ENCODE measurements at places on chromosomes 12 and 14.
A peak's percentile ranks its signal among the peaks of the same experiment; 100 is the strongest.

GRCh38 chr14:31510222-31510621 is 22.4 kb upstream of the GPR33 start:
- no peaks in the 10 kb centered on the region for H3K27me3 ChIP-seq
- peak; percentile 38 for DNase-seq
- H3K4me1 ChIP-seq = no peaks in the 10 kb centered on the region
- H3K27ac ChIP-seq = no peak overlapping the region
- H3K36me3 ChIP-seq = no peaks in the 10 kb centered on the region
- H3K4me3 ChIP-seq = no peak overlapping the region

GRCh38 chr12:40565029-40565633 is 127.1 kb upstream of the CNTN1 start:
- H3K4me1 ChIP-seq = no peaks in the 10 kb centered on the region
- no peak for DNase-seq
- H3K27me3 ChIP-seq = no peaks in the 10 kb centered on the region

DNA sequence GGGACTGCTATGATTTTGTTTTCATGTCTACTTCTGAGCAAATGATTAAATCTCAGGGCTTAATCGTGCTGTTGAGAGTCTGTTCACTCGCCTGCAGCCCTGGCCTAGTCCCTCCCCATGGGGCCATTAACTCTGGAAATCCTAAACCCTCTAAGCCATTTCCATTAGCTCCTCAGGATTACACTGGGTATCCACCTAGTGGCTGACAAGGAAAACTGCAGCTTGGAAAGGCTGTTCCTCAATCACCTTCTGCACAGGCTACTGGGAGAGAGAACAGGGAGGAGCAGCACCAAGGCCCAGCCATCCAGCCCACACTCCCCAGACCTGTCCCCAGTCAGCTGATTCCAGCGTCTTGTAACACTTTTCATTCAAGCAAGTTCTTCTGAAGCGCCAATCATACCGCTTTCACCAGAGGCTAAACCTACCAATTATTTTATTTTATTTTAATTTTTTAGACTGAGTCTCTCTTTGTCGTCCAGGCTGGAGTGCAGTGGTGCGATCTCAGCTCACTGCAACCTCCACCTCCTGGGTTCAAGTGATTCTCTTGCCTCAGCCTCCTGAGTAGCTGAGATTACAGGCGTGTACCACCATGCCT is 48.7 kb downstream of the NEUROD4 start:
- no peak overlapping the region for H3K27ac ChIP-seq
- no peaks in the 10 kb centered on the region for H3K27me3 ChIP-seq
- H3K4me3 ChIP-seq = no peak overlapping the region
- H3K36me3 ChIP-seq = no peaks in the 10 kb centered on the region
- peaks cover 5% of the 10 kb centered on the region for H3K4me1 ChIP-seq
- peak; percentile 90 for DNase-seq

GRCh38 chr12:70885956-70886355 is 34.6 kb downstream of the PTPRR start:
- no peaks in the 10 kb centered on the region for H3K36me3 ChIP-seq
- H3K27me3 ChIP-seq = no peaks in the 10 kb centered on the region
- H3K4me1 ChIP-seq = no peaks in the 10 kb centered on the region
- no peak overlapping the region for H3K4me3 ChIP-seq

DNA sequence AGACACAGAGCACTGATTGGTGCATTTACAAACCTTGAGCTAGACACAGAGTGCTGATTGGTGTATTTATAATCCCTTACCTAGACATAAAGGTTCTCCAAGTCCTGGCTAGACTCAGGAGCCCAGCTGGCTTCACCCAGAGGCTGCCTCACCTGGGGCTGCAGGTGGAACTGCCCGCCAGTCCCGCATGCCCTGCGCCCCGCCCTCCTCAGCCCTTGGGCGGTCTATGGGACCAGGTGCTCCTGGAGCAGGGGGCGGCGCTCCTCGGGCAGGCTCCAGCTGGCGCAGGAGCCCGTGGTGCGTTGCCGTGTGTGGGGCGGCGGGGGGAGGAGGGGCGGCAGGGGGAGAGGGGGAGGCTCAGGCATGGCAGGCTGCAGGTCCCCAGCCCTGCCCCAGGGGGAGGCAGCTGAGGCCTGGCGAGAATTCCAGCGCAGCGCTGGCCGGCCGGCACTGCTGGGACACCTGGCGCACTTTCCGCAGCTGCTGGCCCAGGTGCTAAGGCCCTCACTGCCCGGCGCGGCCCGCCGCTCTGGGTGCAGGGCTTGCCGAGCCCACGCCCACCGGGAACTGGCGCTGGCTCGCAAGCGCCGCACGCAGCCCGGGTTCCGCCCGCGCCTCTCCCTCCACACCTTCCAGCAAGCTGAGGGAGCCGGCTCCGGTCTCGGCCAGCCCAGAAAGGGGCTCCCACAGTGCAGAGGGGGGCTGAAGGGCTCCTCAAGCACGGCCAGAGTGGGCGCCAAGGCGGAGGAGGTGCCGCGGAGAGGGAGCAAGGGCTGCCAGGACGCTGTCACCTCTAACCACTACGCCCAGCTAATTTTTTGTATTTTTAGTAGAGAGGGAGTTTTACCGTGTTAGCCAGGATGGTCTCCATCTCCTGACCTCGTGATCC is 3.1 kb upstream of the SLCO1B3 start:
- H3K4me3 ChIP-seq = no peak overlapping the region
- no peak overlapping the region for H3K27ac ChIP-seq
- no peaks in the 10 kb centered on the region for H3K4me1 ChIP-seq
- no peaks in the 10 kb centered on the region for H3K27me3 ChIP-seq
- no peak for DNase-seq
- no peaks in the 10 kb centered on the region for H3K36me3 ChIP-seq

- H3K4me1 ChIP-seq = no peaks in the 10 kb centered on the region
- no peaks in the 10 kb centered on the region for H3K27me3 ChIP-seq
- no peak overlapping the region for H3K4me3 ChIP-seq
- H3K36me3 ChIP-seq = no peaks in the 10 kb centered on the region
- no peak for DNase-seq
These were observed 28.6 kb upstream of the ADAMTS20 start for GRCh38 chr12:43580601-43581000.

DNA sequence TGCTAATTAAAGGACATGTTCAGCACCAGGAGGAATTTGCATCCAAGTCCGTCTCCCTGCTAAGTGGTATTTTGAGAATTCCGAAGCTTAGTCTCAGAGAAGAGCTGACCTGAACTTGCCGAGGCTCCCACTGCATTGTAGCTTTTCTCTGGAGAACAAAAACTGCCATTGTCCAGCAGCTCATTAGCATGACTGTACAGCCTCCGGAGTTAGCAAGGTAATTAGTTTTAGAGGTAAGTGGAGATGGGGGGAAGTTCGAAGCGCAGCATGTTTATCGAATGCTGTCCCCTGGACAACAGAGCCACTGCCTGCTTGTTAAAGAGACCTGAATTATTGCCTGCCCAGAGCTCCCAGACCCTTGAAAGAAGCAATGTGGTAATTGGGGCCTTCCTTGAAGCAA is 160.3 kb upstream of the PELI2 start:
- no peaks in the 10 kb centered on the region for H3K4me1 ChIP-seq
- H3K36me3 ChIP-seq = no peaks in the 10 kb centered on the region
- DNase-seq = no peak
- H3K4me3 ChIP-seq = no peak overlapping the region
- H3K27me3 ChIP-seq = no peaks in the 10 kb centered on the region

- peak; percentile 18 for DNase-seq
- no peaks in the 10 kb centered on the region for H3K27me3 ChIP-seq
- H3K27ac ChIP-seq = peak overlapping the region; percentile 71
- H3K4me3 ChIP-seq = no peak overlapping the region
- H3K36me3 ChIP-seq = peaks cover 83% of the 10 kb centered on the region
These were observed 21.1 kb downstream of the FKBP3 start for GRCh38 chr14:45112896-45113781.

- peak; percentile 82 for DNase-seq
- H3K36me3 ChIP-seq = no peaks in the 10 kb centered on the region
- no peak overlapping the region for H3K27ac ChIP-seq
- H3K4me3 ChIP-seq = no peak overlapping the region
- peaks cover 17% of the 10 kb centered on the region for H3K4me1 ChIP-seq
These were observed 98.3 kb downstream of the RTN1 start for GRCh38 chr14:59772233-59772632.

- H3K4me3 ChIP-seq = no peak overlapping the region
- H3K27ac ChIP-seq = no peak overlapping the region
- DNase-seq = no peak
- no peaks in the 10 kb centered on the region for H3K27me3 ChIP-seq
- H3K4me1 ChIP-seq = no peaks in the 10 kb centered on the region
- no peaks in the 10 kb centered on the region for H3K36me3 ChIP-seq
These were observed 75.3 kb downstream of the CCDC91 start for GRCh38 chr12:28265435-28266042.

DNA sequence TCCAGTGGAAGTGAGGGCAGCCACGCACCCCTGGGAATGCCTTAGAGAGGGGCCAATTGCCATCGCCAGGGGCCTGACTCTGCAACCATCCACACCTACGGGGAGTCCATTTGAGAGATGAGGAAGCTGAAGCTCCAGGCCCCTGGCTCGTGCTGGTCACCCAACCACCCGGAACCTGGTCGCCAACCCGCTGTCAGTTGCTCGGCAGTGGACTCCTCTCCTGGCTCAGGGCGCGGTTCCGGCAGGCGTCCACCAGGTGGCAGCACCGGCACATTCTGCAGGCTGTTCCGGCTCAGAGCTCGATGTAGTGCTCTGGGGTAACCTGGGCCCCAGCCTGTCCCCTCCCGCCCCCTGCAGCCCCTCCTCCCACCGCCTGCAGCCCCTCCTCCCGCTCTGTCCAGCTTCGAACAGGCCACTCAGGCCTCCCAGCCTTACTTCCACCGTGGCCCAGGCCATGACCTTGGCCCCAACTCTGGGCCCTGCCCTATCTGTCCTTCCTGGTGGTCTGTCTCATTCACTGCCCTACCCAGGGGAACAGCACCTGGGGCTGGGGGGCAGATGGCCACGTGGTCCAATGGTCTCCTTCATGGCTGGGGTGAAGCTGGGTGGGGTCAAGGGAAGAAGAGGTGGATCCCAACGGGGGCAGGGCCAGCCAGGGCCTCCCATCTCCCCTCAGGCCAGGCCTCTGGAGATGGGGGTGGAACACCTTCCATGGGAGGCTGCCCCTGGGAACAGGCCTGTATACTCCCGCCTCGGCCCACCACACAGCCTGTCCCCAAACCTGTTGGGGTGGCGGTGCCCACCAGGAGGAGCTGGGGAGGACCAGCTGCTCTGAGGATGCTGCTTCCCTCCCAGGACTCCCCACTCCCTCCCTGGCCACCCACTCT is 15.7 kb downstream of the SIVA1 start:
- H3K27me3 ChIP-seq = no peaks in the 10 kb centered on the region
- peak; percentile 87 for DNase-seq
- peaks cover 5% of the 10 kb centered on the region for H3K4me1 ChIP-seq
- peaks cover 37% of the 10 kb centered on the region for H3K36me3 ChIP-seq
- H3K4me3 ChIP-seq = no peak overlapping the region
- peak overlapping the region; percentile 40 for H3K27ac ChIP-seq

- H3K4me3 ChIP-seq = no peak overlapping the region
- no peaks in the 10 kb centered on the region for H3K36me3 ChIP-seq
- H3K4me1 ChIP-seq = no peaks in the 10 kb centered on the region
- no peak for DNase-seq
These were observed 23.2 kb upstream of the RAP1B start for GRCh38 chr12:68587448-68587873.

- DNase-seq = peak; percentile 25
- H3K36me3 ChIP-seq = no peaks in the 10 kb centered on the region
- H3K4me1 ChIP-seq = peaks cover 11% of the 10 kb centered on the region
- no peak overlapping the region for H3K27ac ChIP-seq
These were observed 433.9 kb downstream of the EGLN3 start for GRCh38 chr14:33516898-33517436.

- H3K27ac ChIP-seq = no peak overlapping the region
- no peak overlapping the region for H3K4me3 ChIP-seq
- no peaks in the 10 kb centered on the region for H3K36me3 ChIP-seq
- no peaks in the 10 kb centered on the region for H3K4me1 ChIP-seq
These were observed 182.2 kb upstream of the GRIP1 start for GRCh38 chr12:66860752-66861750.

DNA sequence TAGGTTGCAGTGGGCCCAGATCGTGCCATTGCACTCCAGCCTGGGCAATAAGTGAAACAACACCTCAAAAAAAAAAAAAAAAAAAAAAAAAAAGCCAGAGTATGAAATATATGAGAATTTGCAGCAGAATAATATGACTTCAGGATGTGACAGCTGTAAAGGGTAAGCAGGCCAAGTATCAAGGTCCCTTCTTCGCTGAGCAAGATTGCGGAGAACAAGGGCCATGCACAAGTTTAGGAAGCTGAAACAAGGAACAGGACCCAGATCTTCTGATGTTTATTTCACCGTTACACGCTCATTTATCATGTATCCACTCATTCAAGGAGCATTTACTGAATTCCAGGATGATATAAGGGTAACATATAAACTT is 659 bp upstream of the FOXJ2 start:
- H3K27ac ChIP-seq = peak overlapping the region; percentile 95
- H3K4me1 ChIP-seq = peaks cover 16% of the 10 kb centered on the region
- no peaks in the 10 kb centered on the region for H3K36me3 ChIP-seq

DNA sequence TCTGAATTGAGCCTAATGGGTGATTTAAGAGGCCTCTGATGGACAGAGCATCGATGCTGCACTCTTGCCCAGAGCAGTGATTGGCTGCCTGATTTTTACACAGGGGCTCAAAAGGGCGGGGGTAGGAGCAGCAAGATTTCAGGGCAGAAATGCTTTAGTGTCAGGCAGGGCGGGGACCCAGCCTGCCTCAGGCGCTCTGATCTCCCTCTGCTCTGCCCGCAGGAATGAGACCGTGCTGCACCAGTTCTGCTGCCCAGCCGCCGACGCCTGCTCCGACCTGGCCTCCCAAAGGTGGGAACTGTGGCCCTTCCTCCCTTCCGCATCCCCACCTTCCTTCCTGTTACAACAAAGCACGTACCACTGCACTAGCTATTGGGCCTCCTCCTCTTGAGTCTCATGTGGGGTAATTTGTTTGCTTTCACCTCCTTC is 32.4 kb downstream of the IQSEC3 start:
- H3K36me3 ChIP-seq = no peaks in the 10 kb centered on the region
- no peak overlapping the region for H3K4me3 ChIP-seq
- no peak overlapping the region for H3K27ac ChIP-seq

- H3K27me3 ChIP-seq = no peaks in the 10 kb centered on the region
- H3K36me3 ChIP-seq = no peaks in the 10 kb centered on the region
- peaks cover 31% of the 10 kb centered on the region for H3K4me1 ChIP-seq
- no peak for DNase-seq
- no peak overlapping the region for H3K27ac ChIP-seq
- no peak overlapping the region for H3K4me3 ChIP-seq
These were observed 296.9 kb upstream of the SOX5 start for GRCh38 chr12:24246376-24246775.

DNA sequence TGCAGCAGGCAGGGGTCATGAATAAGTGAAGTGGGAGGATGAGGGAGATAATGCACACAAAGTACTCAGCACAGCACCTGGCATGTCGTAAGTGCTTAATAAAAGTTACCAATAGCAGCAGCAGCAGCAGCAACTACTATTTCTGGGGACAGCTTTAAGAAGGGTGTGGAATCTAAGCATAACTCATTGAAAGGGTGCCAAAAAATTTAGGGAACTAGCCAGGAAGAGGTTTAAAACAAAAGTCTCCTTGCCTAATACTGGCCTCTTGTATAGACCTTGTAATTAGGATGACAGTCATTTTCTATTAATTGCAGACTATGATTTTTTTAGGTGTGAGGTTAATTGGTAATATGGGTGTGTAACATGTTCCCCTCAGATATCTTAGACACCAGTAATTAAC is 179.9 kb downstream of the PTPN11 start:
- H3K4me1 ChIP-seq = no peaks in the 10 kb centered on the region
- no peaks in the 10 kb centered on the region for H3K27me3 ChIP-seq
- no peak overlapping the region for H3K27ac ChIP-seq
- DNase-seq = no peak
- H3K36me3 ChIP-seq = no peaks in the 10 kb centered on the region

Data from A673 (cell line).